ENCODE measurements at places on chromosomes 4 and X.

DNA sequence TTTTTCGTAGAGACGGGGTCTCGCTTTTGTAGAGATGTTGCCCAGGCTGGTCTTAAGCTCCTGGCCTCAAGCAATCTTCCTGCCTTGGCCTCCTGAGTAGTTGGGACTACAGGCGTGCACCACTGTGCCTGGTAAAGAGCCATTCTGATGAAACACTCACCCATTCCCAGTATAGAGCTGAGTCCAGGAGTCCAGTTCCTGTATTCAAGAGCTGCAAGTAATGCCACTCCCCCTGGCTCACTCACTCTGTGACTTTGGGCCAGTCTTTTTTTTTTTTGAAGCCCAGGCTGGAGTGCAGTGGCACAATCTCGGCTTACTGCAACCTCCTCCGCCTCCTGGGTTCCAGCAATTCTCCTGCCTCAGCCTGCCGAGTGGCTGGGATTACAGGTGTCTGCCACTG, 3.5 kb downstream of the CCDC22 start:
- DNase-seq, result no peak

DNA sequence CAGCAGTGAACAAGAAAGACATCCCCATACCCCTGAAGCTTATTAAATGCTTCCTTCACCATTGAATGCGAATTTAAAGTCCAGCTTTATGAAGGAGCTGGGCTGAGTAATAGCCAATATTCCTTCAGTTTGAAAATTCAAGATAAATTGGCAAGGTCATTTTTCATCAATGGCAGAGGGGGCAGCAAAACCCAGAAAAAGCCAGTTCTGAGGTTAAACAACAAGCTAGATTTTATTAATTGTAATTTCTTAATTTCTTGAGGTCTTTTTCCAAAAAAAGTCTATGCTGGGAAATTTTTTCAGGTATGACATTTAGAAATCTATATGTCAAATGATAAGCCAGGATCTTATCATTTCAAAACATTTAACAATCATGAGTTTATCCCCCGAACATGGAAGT, 808.9 kb downstream of the RPA4 start:
- DNase-seq, result no peak

DNA sequence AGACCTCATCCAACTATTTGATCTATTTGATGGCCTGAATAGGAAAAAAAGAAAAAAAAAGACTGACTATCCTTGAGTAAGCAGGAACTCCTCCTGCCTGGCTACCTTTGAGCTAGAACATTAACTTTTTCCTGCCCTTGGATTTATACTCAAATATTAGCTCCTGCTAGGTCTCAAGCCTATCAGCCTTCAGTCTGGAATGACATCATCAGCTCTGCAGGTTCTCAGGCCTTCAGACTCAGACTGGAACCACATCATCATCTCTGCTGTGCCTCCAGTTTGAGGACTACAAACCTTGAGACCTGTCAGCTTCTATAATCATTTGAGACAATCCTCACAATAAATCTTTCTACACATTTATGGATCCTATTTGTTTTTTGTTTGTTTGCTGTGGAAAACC, 754.0 kb upstream of the SLIT2 start:
- no peak for DNase-seq

DNA sequence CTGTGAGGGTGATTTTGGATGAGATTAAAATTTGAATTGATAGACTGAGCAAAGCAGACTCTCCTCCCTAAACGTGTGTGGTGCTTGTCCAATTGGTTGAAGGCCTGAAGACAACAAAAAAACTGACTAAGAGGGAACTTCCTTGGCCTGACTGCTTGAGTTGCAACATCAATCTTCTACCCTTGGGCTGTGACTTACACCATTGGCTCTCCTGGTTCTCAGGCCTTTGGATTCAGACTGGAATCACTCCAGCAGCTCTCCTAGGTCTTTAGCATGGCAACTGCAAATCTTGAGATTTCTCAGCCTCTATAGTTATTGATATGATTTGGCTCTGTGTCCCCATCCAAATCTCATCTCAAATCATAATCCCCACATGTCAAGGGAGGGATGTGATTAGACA, 49.7 kb upstream of the IGFBP7 start:
- no peak for DNase-seq

GRCh38 chr4:6908432-6909112, 1.1 kb upstream of the TBC1D14 start:
- DNase-seq, result no peak

DNA sequence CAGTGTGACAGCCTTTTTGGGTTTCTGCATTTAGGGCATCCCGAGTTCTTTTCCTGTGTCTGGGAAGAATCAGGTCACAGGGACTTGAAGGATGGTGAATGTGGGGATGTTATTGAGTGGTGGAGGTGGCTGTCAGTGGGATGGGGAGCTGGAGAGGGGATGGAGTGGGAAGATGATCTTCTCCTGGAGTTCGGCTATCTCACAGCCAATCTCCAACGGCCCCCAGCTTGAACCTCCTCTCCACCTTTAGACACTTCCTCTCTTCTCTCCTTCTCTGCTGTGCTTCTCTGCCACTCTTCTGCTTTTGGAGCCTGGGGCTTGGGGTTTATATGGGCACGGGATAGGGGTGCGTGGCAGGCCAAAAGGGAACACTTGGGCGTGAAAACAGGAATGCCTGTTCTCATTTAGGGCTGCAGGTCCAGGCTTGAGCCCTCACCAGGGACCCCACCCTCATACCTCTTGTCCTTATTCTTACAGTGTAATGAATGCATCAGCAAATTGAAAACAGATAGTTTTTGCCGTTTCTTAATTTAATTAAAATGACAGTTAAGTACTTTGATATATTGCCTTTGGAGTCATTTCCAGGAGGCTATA, 37.5 kb downstream of the USP9X start:
- DNase-seq, result no peak

GRCh38 chrX:37717708-37718107, 32.1 kb downstream of the XK start:
- DNase-seq, result no peak

GRCh38 chrX:96182366-96182765, 502.3 kb upstream of the DIAPH2 start:
- no peak for DNase-seq

DNA sequence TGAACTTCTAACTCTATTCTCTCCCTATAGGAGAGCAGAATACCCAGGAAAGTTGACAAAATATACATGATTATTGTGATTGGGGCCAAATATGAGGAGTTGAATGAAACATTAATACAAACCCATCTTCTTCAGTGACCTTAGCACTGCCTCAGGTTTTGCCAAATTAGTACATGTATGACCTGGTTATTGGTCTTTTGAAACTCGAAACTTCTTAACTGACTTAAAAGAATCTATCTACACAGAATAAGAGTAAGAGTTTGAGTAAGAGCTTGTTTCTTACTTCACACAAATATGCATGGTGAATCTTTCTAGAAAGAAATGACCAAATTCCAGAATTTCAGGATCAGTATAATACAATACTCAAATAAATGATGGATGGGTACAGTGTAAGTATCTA, 213.0 kb upstream of the GK2 start:
- no peak for DNase-seq

DNA sequence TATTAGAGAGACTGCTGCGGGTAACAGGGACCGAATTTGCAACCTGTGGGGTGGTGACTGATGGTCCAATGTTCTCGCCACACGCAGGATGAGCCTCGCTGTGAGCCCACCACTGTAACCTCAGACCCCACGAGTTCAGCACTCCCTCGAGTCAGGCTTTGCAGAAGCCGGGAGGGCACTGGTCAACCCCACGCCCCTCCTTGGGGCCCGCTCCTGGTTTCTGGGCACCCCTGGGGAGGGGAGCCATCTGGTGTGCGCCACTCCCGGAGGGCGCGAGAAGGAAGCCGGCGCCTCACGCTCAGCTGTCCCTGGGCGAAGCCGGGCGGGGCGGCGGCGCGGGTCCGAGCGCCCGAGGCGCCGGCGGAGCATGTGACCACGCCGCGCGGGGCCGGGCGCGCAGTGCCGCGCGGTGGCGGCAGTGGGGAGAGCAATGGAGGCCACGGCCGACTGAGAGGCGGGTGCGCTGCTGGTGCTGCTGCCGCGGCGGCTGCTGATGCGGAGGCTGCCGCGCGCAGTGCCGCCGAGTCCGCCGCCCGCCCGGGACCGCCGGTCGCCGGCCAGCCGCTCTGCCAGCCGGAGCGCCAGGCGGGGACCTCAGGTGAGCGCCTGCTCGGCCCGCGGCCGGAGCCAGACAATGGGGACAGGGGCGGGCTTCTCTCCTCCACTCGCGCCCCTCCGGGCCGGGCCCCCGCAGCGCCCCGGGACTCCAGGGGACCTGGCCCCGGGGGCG, 100.1 kb downstream of the CEP135 start:
- no peak for DNase-seq

- DNase-seq, result peak; percentile 47
Observed at GRCh38 chr4:184267673-184268583, 50.3 kb upstream of the ENPP6 start.

DNA sequence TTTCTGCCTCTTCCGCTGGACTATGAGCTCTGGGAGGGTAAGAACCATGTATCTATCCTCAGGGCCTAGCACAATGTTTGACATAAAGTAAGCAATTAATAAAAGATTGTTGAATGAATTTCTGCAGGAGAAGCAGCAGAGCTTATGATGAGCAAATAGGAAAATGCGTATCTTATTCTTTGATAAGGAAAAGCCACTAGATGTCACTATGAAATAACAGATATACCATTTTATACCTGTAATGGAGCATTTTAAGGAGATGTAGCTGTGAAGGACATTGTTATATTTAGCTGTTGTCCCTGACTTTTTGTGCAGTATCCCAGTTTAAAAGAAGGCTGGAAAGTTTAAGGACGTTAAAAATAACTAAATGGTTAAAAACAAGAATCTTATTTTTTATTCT, 147.2 kb upstream of the MBNL3 start:
- DNase-seq, result no peak

DNA sequence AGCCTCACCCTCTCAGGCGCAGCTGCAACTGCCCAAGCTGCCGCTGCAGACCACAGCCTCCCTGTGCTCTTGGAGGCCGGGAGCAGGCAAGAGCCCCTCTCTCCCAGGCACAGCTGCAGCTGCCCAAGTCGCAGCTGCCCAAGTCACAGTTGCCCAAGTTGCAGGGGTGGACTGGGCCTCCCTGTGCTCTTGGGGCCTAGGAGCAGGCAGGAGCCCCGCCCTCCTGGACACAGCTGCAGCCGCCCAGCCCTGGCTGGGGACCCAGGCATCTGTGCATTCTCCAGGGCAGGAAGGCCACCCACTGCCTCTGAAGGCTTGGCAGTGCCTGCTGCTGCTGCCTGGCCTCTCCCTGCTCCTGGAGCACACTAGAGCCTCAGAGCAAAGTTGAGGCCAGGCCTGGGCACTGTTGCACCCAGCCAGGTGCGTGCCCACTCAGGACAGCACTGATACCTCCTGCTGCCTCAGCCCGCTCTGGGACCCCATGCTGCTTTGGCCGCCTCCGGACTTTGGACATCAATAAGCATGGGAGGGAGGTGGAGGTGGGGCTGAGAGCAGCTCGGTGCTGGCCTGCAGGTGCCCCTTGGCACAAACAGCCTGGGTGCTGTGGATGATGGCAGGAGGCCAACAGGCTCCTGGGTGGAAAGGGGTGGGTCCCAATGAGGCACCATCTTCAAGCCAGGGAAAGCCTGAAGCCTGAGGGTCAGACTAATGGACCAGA, 247.5 kb downstream of the PDGFC start:
- no peak for DNase-seq

GRCh38 chrX:94492541-94492940, 818.5 kb downstream of the FAM133A start:
- DNase-seq, result no peak

DNA sequence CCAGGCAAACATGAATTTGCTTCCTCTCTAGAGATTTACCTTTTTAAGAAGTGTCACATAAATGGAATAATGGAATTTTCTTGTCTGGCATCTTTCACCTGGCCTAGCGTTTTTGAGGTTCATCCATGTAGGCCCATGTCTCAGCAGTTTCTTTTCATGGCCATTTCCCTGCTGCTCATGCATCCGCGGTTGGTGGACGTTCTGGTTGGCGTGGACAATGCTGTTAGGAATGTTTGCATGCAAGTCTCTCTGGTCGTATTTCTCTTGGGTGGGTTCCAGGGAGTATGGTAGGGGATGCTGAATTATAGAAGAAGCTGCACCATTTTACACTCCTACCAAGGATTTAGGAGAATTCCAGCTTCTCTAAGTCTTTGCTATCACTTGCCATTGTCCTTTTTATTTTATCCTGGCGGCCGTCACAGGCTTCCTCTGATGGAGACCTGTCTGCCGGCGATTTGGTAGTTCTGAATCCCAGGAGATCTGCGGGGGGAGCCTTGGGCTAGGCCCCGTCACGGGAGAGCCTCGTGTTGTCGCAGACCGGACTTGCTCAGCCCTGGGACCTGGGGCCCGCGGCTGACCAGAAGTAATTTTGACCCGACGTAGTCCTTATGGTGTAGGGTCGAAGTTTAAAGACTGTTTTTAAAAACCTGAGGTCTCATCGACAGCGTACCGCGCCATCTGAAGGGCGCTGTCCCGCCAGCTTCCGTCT, 56.9 kb upstream of the TADA2B start:
- DNase-seq, result no peak

DNA sequence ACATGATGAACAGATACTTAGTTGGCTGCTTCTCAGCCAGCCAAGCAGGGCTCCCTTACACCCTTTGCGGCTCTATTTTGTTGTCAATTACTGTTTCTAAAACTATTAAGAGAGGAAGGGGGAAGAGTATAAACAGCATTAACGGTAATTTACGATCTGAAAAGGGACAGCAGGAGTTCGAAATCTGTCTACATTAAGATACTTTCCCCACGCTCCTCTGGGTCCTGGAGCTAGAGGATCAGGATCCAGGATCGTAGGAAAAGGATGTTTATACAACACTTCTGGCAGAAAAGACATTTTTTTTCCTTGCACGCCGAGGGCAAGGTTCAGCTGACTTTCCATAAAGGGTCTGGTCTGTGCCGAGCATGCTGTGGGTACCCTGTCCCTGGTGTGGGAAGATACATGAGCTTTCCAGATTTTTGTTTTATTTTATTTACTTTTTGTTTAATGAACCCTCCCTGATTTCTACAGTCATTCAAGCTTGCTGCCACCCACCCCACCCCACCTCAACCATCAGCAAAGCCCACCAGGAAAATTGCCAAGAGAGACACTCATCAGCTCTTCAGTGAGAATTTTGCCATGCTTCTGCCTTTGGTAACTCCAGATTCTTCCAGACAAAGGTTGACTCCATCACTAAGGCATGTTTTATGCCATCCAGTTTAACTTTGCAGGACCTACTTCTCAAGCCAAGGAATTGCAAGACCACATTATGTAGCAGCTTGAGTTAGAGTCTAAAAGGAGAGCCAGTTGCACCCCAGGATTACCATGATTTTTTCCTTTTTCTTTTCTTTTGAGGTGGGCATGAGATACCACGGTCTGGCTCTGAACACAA, 188.1 kb downstream of the QDPR start:
- no peak for DNase-seq

GRCh38 chr4:114281164-114281960, 301.9 kb upstream of the ARSJ start:
- DNase-seq, result no peak

GRCh38 chr4:105182211-105182610, 35.5 kb downstream of the TET2 start:
- DNase-seq, result no peak

- DNase-seq, result no peak
Observed at GRCh38 chrX:37906357-37906756, 59.0 kb upstream of the DYNLT3 start.

All from stimulated activated CD4-positive, alpha-beta T cell treated with anti-CD3 and anti-CD28 coated beads, Interleukin-15, amount 100 ng/mL, for 1 hour (primary cell).